ENCODE measurements at places on chromosomes 5 and 9.

DNA sequence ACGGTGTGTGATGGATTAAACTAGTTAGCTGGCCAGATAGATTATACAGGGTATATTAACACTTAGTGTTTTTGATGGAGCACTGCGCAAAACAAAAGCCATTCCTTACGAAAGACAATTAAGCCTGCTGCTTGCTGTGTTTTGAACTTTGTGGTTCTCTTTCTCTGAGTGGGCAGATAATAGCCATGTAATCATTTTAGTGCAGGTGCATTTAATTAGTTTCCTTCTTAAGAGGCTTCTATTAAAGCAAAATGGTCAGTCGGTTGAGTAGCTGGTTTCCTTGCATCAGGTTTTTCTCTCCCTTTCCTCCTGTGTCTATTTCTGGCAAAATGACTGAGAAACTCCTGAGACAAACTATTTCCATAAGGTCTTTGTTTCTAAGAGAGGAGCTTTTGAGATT, 512.5 kb downstream of the DMAC1 start:
- no peak for DNase-seq

- DNase-seq: no peak
These were observed 168.2 kb upstream of the RAI14 start for GRCh38 chr5:34487956-34488355.

DNA sequence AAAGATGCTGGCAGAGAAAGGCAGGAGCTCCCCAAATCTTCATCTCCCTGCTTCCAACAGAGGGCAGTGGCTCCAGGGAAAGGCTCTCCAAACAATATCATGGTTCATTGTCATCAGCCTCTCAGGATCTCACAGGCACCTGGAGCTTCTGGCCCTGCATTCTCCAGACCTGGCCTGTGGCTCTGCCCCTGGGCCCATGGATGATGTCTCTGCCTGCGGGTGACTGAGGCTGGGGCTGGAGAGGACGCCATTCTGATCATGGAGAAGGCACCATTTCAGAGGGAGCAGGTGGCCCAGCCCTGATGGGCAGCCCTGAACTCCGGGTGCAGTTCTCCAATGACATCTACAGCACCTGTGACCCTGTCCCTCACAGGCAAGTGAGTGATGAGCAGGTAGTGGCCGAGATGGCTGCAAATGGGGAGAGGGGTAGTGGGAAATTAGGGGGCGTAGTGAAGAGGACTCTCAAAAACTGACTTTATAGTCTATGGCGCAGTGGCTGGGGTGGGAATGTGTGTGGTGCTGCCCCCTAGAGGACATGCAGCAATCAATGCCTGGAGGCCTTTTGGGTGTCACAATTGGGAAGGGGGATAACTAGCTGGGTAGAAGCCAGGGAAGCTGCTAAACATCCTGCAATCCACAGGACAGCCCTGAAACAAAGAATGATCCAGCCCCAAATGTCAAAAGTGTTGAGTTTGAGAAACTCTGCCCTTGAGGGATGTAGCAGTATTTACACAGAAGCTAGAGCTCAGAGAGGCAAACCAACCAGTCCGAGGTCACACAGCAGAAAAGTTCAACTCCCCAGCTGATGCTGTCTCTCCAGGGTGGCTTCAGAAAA, 3.2 kb downstream of the SH3PXD2B start:
- no peak for DNase-seq

DNA sequence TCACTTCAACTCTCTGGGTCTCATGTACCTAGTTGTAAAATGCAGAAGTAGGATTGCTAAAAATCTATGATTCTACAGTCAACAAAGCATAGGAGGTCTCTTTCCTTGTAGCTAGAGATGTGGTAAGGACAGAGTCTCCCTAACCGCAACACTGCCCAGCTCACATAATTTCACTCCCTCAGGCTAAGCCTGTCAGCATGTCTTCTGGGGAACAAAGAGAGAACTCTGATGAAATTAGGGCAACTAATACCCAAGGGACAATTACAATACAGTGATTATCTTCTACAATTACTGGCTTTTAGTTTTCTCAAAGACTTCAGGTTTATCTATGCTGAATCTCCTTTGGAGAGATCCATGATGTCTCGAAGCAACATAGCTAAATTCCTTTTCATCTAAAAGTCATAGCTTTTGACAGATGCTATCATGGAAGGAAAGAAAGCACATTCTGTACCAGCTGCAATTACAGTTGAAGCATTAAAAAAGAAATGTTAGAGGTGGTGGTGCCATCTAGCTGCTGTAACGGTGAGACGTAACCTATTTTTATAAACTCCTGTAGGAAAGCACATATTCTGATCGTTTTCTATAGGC, 141.1 kb upstream of the TARS1 start:
- DNase-seq: no peak

DNA sequence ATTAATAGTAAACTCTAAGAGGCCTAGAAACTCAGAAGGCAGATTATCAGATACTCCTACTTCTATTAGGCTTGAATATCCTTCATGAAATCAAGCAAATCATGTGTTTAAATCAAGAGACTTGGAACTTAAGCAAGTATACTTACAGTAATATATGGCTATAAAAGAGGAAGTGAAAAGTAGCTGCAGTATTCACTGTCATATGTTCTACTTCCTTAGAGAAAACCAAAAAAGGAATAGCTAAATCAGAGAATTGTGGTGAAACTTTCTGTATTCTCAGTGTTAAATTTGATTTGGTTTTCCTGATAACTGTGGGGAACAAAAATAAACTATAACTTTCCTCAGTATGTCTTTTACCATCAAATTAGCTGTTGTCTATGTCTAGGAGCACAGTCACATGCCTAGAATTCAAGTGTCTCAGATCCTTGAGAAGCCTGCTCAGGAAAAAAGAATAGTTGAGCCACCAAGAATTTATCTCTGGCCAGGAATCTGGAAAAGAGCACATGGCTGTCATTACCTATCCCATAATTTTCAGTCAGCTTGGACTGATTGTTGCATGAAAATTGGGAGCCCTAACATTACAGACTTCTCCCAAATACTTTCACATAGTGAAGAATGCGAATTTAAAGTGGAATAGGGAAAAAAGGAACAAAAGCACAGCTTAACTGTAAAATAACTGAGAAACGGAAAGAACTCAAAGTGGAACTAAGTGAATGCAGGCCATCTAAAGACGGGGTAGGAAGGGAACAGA, 1.7 kb downstream of the FKBP15 start:
- DNase-seq: no peak

GRCh38 chr5:104111632-104112031, 549.0 kb upstream of the NUDT12 start:
- no peak for DNase-seq

DNA sequence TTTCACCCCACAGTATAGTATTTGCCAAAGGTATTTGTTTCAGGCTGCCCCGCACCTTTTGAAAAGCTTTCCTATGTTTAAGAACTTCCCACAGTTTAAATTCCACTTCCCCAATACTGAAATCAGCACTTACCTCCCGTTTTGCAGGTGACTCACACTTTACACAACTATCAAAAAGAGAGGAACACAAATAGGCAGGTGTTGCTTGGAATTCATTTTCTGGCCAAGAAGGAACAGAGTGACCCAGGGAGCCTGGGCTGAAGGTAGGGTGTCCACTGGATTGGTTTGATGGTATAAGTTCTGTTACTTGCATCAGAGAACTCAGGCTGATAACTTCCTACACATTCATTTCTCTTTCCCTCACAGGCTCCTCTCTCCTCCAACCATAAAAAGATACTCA, 60.1 kb upstream of the SLC30A5 start:
- no peak for DNase-seq

- DNase-seq: no peak
These were observed 159.2 kb downstream of the SNCAIP start for GRCh38 chr5:122471031-122471751.

- no peak for DNase-seq
These were observed 6.9 kb upstream of the COL5A1 start for GRCh38 chr9:134634667-134635230.

DNA sequence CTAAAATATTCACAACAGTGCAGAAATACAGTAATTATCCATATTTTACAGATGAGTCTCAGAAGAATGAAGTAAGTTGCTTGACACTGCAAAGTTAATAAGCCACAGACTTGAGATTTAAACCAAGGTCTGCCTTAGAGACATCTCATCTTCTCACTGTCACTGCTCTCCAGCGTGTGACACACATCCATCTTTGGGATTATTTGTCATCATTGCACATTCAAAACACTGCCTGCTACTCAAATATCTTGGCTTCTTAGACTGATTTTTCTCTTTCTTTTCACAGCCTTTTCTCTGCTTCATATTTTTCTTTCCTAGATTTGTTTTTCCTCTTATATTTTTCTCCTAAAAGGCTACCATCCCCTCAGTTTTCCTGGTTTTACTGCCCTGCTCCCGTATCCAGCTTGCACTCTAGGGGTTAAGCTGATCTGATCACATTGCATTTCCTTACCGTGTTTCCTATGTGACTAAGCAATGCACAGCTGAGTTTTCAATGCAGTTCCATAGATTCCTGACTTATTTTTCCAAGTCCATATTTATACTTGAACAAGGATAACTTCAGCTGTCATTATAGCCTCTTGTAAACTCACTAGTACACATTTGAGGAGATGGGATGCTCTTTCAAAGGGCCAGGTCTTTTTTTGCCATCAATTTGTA, 353.0 kb downstream of the PLK2 start:
- no peak for DNase-seq

- DNase-seq: no peak
These were observed 123.4 kb upstream of the NFIL3 start for GRCh38 chr9:91547081-91547480.

GRCh38 chr9:107390778-107391177, 98.8 kb downstream of the KLF4 start:
- no peak for DNase-seq

GRCh38 chr5:43268188-43268820, 44.9 kb downstream of the HMGCS1 start:
- DNase-seq: no peak

DNA sequence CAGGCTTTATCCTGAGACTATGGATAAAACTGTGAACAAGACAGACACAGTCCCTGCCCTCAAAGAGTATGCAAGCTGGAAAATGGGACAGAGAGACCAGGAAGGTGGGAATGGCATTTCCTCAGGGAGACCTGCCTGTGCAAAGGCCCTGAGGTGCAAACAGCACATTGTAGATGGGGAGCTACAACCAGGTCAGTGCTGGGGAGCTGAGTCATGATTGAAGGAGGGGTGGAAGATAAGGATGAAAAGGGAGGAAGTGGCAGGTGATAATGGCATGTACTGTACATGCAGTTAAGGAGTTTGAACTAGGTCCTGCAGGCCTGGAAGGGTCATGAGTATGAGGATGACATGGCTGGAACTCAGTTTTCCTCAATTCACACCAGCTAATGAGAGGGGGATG, 75.5 kb upstream of the BOD1 start:
- no peak for DNase-seq

GRCh38 chr9:130740218-130741023, 46.8 kb downstream of the EXOSC2 start:
- DNase-seq: no peak

GRCh38 chr9:14136047-14136635, 177.8 kb downstream of the NFIB start:
- DNase-seq: no peak

GRCh38 chr9:135474915-135475314, 4.7 kb upstream of the PPP1R26 start:
- no peak for DNase-seq

DNA sequence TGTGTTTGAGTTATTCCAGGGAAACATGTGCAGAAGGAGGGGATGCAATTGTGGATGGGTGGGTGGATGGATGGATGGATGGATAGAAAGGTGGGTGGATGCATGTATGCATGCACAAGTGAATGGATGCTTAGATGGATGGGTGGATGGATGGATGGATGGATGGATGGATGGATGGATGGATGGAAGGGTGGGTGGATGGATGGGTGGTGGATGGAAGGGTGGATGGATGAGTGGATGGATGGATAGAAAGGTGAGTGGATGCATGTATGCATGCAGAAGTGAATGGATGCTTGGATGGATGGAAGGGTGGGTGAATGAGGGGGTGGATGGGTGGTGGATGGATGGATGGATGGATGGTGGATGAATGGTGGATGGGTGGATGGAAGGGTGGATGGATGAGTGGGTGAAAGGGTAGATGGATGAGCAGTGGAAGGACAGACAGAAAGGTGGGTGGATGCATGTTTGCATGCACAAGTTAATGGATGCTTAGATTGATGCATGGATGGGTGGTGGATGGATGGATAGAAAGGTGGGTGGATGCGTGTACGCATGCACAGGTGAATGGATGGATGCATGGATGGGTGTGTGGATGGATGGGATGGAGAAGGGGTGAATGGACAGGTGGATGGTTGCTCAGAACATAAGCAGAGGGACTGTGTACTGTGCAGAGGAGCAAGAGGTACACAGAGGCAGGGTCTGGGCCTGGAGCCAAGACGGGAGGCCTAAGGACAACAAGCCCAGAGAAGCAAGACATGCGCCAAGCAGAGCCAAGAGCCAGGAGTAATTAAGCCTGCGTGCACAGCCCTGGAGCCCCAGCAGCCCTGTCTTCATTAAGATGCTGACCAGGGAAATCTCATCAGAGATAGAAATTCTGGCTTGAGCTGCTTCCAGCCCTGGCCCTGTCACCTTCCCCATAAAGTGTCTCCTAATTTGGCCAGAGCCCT, 84.6 kb upstream of the PPP1R26 start:
- DNase-seq: peak; percentile 20

DNA sequence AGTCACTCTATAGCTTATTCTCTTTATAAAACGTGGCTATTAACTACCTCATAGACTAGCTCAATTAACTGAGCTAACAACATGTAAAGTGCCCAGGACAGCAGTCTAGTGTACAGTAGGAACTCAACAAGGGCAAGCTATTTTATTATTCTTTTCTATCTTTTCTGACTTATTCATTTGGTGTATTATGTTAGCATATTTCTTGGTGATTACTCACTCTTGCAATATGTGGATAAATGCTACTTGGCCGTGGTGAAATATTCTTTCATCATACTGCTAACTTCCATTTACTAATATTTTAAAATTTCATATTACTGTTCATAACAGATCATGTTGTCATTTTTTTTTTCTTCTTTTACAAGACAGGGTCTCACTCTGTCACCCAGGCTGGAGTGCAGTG, 4.9 kb downstream of the SLC25A51 start:
- no peak for DNase-seq

GRCh38 chr9:129609486-129610212, 11.3 kb downstream of the C9orf50 start:
- DNase-seq: no peak

DNA sequence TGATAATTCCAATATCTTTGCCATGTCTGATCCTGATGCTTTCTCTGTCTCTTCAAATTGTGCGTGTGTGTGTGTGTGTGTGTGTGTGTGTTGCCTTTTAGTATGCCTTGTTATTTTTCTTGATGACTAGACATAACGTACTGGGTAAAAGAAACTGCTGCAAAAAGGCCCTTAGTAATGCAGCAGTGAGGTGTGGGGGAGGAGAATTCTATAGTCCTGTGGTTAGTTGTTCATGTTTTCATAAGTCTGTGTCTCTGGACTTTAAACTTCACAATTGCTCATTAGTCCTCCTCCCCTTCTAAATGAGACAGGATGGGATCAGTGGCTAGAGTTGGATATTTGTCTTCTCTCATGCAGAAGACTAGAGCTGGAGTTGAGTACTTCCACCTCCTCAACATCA, 346.2 kb upstream of the IRX1 start:
- no peak for DNase-seq

GRCh38 chr9:32581512-32582143, 8.7 kb upstream of the NDUFB6 start:
- no peak for DNase-seq

GRCh38 chr5:32230356-32231099, 56.4 kb upstream of the GOLPH3 start:
- DNase-seq: no peak

- DNase-seq: no peak
These were observed 97.9 kb downstream of the ADAMTS6 start for GRCh38 chr5:65383859-65384258.

All from NCI-H446 treated with DMSO at 0.1 percent for 48 hours (cell line).